Mesenteric fat pad (tissue), 1 donor: ENCODE measurements at places on chromosomes 2 and 18.

DNA sequence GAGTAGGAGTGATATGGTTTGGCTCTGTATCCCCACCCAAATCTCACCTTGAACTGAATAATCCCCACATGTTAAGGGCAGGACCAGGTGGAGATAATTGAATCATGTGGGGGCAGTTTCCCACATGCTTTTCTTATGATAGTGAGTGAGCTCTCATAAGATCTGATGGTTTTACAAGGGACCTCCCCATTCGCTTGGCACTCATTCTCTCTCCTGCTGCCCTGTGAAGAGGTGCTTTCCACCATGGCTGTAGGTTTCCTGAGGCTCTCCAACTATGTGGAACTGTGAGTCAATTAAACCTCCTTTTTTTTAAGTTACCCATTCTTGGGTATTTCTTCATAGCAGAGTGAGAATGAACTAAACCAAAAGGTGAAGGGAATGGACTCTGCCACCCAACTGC, 207.5 kb downstream of the LOXHD1 start:
- DNase-seq: no peak

GRCh38 chr2:114609801-114610200, 167.4 kb downstream of the DPP10 start:
- DNase-seq: no peak

- DNase-seq: no peak
Observed at GRCh38 chr18:75805265-75805664, 377.8 kb upstream of the SMIM21 start.

- DNase-seq: no peak
Observed at GRCh38 chr2:96185516-96185915, 23.1 kb downstream of the STARD7 start.

- DNase-seq: no peak
Observed at GRCh38 chr2:80102026-80102425, 202.5 kb downstream of the LRRTM1 start.

DNA sequence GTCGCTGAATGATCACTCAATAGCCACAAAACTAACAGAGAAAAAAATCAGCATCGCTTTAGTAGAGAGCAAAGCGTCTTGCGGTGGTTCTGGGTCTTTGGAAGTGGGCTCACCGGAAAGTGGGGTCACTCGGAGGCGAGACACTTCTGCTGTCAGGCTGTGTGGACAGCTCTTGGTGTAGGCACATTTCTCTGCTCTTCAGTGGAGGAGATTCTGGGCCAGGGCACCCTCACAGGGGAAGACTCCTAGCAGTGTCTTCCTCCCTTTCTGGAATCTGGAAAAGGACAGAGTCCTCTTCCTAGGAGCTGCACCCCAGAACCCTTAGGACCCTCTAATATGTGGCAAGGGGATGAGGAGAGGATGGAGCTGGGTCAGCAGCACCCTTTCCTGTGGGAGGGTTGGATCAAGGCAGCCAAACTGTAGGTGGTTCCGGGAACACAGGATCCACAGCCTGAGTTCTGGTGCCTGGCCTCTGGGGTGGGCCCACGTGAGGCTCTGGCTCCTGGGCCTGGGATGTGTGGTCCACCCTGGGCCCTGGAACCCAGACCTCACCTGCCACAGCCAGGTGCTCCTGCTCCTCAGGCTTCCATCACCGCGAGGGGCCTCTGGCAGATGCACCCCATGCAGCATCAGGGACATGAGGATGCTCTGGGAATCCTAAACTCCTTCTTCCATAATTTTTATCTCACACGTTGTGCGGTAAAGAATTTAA, 25.1 kb downstream of the GPR35 start:
- DNase-seq: no peak

- no peak for DNase-seq
Observed at GRCh38 chr2:105912081-105912480, 167.4 kb downstream of the NCK2 start.

DNA sequence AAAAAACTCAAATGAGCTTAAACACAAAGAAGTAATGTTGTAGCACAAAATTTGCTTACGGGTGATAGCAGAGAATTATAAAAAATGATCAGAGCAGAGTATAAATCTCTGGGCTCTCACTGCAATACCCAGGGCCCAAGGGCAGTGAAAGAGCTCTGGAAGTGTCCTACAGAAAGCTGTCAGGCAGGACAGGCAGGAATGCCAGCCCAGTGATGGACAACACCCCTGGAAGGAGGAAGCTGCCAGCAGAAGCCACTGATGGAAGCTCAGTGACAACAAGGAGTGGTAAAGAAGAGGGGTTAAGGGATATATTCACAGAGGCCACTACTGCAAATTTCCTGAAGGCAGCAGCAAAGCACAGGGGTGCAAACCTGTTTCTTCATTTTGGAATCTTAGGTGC, 214.9 kb downstream of the L3MBTL4 start:
- no peak for DNase-seq
